Activated CD8-positive, alpha-beta T cell treated with anti-CD3 and anti-CD28 coated beads for 36 hours (primary cell): ENCODE measurements at places on chromosomes 13 and 19. TPM values are rescaled to one million over a fixed set of nuclear protein-coding genes. Genes with fewer than 3 reads are reported as not detected.
A peak's percentile ranks its signal among the peaks of the same experiment; 100 is the strongest.

Gene TJP3
- 0.69 TPM for total RNA-seq

Gene PGLYRP1
- total RNA-seq, result not detected

Gene ATG4D
- 22.5 TPM for total RNA-seq

Gene ADAMTS10
- 3.7 TPM for total RNA-seq

Gene SPACA4
- not detected for total RNA-seq

- H3K4me1 ChIP-seq, result no peaks in the 10 kb centered on the region
- H3K36me3 ChIP-seq, result no peaks in the 10 kb centered on the region
- H3K4me3 ChIP-seq, result no peak overlapping the region
- H3K27ac ChIP-seq, result no peak overlapping the region
- H3K27me3 ChIP-seq, result no peaks in the 10 kb centered on the region
- DNase-seq, result no peak
These were observed 75.3 kb upstream of the RXFP2 start for GRCh38 chr13:31663880-31664585.

DNA sequence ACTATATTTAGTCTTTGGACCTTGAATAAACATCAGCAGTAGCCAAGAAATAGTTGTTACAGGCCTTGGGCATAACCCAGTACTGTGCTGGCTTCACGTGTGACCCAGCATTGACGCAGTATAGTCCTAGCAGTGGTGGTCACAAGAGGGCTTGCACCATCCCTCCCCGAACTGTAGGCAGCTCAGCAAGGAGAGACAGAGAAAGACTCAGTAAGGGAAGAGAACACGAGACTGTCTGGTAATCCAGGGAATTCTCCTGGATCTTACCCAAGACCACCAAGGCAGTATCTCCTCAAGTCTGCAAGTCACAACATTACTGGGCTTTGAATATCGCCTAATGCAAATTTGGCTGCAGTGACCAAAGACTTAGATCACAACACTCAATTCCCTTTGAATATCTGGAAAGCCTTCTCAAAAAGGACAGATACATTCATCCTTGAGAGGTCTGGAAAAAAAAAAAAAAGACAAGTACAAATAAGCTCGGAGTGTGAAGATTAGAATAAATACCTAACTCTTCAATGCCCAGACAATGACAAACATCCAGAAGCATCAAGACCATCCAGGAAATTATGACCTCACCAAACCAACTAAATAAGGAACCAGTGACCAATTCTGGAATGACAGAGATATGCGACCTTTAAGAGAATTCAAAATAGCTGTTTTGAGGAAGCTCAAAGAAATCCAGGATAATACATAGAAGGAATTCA is 39.7 kb downstream of the CAB39L start:
- H3K27me3 ChIP-seq, result no peaks in the 10 kb centered on the region
- no peak overlapping the region for H3K27ac ChIP-seq
- DNase-seq, result no peak
- no peak overlapping the region for H3K4me3 ChIP-seq
- peaks cover 7% of the 10 kb centered on the region for H3K36me3 ChIP-seq
- H3K4me1 ChIP-seq, result no peaks in the 10 kb centered on the region

DNA sequence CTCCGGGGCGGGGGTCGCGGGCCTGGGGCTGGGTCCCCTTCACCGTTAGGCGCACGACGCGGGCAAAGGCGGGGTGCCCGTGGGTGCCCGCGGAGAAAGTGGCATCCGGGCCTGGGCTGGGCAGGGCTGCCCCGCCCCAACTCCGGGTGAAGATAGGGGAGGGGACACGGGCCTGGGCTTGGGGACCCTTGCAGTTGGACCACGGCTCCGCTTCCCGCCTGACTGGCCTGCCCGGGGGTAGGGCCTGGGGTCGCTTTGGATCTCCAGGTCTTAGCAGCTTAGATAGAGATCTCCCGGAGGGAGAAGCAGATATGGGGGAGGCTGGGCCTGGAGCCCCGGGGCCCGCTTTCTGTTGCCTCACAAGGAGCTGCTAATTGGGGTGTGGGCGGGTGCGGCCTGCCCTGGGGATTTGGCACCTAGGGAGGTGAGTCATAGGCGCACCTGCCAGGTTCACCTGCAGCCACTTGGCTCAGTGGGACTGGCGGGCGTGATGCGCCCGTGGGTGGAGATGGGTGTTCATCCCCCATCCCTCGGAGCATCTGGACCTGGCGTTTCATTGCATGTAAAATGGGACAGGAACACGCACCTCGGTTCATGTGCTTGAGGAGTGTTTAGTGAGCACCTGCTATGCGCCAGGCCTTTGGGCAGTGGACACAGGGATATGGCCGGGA is 585 bp downstream of the MAP1S start:
- DNase-seq, result peak; percentile 64
- no peaks in the 10 kb centered on the region for H3K27me3 ChIP-seq
- peaks cover 33% of the 10 kb centered on the region for H3K4me1 ChIP-seq
- peaks cover 18% of the 10 kb centered on the region for H3K36me3 ChIP-seq
- peak overlapping the region; percentile 82 for H3K4me3 ChIP-seq

DNA sequence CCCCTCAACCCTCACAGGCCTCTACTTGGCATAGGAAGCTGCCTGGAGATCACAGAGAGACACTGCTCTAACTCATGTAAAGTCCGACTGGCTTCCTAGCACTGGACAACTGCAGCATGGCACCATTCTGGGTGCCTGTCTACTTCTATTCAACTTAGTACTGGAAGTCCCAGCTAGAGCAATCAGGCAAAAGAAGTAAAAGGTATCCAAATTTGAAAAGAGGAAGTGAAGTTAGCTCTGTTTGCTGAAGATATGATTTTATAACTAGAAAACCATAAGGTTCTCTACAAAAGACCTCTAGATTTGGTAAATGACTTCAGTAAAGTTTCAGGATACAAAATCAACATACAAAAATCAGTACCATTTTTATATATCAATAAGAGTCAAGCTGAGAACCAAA is 1017.6 kb downstream of the PCDH9 start:
- DNase-seq, result no peak
- H3K27me3 ChIP-seq, result no peaks in the 10 kb centered on the region
- no peaks in the 10 kb centered on the region for H3K4me1 ChIP-seq
- H3K27ac ChIP-seq, result no peak overlapping the region
- no peak overlapping the region for H3K4me3 ChIP-seq

DNA sequence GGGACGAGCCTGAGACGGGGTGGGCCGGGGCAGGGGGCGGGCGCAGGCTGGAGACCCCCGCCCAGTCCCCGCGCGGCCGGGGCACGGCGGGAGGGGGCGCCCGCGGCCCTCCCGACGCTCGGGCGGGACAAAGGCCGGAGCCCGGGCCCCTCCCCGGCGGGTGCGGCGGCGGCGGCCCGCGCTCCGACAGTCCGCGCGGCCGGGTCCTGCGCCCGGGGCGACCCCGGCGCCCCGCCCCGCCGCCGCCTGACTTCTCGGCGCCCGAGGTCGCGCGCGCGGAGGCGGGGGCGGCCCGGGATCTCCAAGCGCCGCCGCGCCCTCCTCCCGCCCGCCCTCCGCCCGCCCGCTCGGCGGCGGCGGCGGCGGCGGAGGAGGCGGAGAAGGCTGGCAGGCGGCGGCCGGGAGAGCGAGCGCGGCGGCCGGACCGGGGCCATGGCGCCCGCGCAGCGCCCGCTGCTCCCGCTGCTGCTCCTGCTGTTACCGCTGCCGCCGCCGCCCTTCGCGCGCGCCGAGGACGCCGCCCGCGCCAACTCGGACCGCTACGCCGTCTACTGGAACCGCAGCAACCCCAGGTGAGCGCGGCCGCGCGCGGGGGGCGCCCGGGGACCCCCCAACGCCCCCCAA is at the start of gene EFNA2:
Gene EFNA2 (plus strand): TSS at position 137 of the 624 bp plus-strand sequence. CDS start 296 bp downstream, at position 433.
- peaks cover 2% of the 10 kb centered on the region for H3K4me1 ChIP-seq
- no peak for DNase-seq
- no peak within 1 kb of the TSS for H3K27ac ChIP-seq

- peaks cover 14% of the 10 kb centered on the region for H3K27me3 ChIP-seq
- H3K27ac ChIP-seq, result no peak overlapping the region
- no peaks in the 10 kb centered on the region for H3K36me3 ChIP-seq
- H3K4me1 ChIP-seq, result no peaks in the 10 kb centered on the region
- H3K4me3 ChIP-seq, result no peak overlapping the region
These were observed 44.0 kb downstream of the FLT3 start for GRCh38 chr13:28056426-28056825.

GRCh38 chr13:60922576-60923231 is 492.9 kb downstream of the PCDH20 start:
- no peak overlapping the region for H3K4me3 ChIP-seq
- no peak overlapping the region for H3K27ac ChIP-seq
- no peaks in the 10 kb centered on the region for H3K36me3 ChIP-seq
- H3K4me1 ChIP-seq, result no peaks in the 10 kb centered on the region
- H3K27me3 ChIP-seq, result no peaks in the 10 kb centered on the region

DNA sequence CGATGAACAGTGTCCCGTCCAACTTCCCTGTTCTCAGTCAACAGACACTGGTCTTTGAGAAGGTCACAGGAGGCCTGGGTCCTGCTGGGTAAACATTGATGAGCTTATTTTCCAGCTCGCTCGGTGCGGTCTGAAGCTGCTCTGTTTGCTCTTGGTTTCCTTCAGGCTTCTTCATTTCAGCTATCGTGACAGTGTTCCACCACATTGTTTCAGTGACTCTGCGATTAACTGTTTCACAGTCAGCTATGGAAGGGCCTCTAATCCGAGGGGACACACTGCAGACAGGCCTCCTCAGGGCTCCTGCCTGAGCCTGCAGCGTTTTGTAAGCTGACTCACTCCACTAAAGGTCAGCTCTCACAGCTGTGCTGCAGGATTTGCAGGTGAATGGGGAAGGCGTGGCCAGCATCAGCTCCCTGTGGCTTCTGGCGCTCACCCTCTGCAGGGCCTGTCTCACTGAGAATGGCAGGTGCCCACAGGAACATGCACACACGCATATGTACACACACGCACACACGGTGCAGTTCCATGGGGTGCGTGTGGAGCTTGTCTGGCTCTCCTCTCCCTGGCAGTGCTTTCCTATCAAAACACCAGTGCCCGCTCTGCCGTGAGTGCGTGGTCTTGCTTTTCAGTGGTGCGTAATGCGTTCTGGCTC is 62.9 kb upstream of the MCF2L start:
- H3K27ac ChIP-seq, result no peak overlapping the region
- no peak overlapping the region for H3K4me3 ChIP-seq
- peaks cover 2% of the 10 kb centered on the region for H3K27me3 ChIP-seq
- no peaks in the 10 kb centered on the region for H3K4me1 ChIP-seq

DNA sequence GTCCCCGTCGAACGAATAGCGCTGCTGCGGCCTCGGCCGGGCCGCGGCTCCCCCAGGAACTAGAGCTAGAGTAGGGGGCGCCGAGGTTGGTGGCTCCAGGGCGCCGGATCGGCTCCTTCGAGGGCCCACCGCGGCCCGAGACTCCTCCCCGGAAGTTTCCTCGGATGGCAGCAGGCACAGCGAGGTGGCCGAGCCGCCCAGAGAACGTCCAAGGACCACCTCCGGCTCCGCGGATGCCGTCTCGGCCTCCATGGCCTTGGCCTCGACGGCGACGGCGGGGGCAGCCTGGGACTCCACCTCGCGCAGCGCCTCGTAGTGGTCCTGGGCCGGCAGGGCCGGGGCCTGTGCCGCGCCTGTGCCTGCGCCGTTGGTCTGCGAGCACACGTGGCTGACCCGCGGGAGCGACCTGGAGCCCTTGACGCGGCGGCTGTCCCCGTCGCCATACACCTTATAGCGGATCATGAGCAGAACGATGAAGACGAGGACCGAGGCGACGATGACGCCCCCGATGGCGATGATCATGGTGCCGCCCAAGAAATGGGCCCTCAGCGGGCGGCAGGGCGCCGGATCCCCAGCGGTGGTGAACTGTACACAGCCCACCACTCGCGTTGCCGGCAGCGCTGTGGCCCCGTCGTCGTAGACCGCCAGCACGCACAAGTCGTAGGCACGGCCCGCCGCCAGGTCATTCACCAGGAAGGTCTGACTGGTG is 11.8 kb downstream of the IFNL1 start:
- no peak overlapping the region for H3K4me3 ChIP-seq
- peaks cover 14% of the 10 kb centered on the region for H3K36me3 ChIP-seq
- no peaks in the 10 kb centered on the region for H3K27me3 ChIP-seq
- no peak for DNase-seq
- no peak overlapping the region for H3K27ac ChIP-seq

DNA sequence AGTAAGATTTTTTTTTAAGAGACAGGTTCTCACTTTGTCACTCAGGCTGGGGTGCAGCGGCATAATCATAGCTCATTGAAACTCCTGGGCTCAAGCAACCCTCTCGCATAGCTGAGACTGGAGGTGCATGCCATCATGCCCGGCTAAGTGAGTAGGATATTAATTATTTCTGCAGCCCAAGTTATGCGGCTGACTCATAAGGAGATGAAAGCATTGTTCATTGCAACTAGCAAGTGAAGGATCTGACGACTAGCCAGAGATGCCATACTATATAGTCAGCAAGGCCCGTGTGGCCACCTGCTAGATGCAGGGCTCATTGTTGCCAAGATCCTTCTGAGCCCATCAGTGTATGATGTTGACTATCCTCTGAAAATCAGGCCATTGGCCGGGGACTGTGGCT is 45.2 kb downstream of the ABCC4 start:
- DNase-seq, result no peak
- H3K4me3 ChIP-seq, result no peak overlapping the region
- H3K27ac ChIP-seq, result no peak overlapping the region
- peaks cover 19% of the 10 kb centered on the region for H3K4me1 ChIP-seq
- peaks cover 9% of the 10 kb centered on the region for H3K36me3 ChIP-seq
